ENCODE measurements at places on chromosomes 4 and X.

GRCh38 chr4:76738086-76738931 lies 159.6 kb downstream of the SOWAHB start:
- no peak for DNase-seq

DNA sequence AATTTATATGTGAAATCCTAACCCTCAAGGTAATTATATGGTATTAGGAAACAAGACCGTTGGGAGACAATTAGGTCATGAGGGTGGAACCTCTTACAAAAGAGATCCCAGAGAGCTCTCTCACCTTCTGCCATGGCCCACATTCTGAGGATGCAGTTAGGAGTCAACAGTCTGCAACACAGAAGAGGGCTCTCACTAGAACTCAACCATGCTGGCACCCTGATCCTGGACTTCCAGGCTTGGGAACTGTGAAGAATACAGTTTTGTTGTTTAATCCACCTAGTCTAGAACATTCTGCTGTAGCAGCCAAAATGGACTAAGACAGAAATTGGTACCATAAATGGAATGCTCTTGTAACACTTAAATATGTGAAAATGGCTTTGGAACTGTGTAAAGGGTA lies 278.8 kb upstream of the GALNTL6 start:
- DNase-seq, result no peak

- DNase-seq, result no peak
Observed at GRCh38 chr4:1415681-1415981, 9.4 kb upstream of the NKX1-1 start.

GRCh38 chr4:82705928-82706300 lies 92.7 kb downstream of the SCD5 start:
- no peak for DNase-seq

DNA sequence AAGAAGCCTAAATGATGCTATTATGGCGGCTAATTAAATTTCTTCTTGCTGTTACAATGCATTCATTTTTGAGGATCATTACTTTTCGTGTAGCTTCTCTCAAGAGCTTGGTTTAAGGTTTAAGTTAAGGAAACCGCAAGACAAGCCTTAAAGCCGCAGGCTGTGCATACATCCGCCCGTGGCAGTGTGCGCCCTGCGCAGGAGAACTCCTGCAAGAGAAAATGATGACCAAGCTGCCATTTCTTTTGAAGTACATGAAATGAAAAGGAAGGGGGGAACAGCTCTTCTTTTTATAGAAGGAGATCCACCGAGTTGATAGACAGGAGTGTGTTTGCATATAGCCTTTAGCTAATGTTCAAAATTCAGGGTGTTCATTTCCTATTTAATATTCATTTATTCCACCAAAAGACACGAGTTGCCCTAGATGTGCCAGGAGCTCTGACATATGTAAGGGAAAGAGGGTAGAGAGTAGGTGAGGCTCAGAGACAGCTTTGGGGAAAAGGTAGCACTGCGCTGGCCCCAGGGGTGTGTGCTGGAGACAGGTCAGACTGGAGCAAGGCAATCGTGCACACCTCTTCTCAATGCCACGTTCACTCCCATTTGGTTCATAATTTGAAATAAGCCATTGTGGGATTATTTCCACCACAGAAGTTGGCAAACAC lies 112.1 kb upstream of the LDB2 start:
- no peak for DNase-seq

GRCh38 chr4:88006956-88007303 lies 505 bp upstream of the PKD2 start:
- no peak for DNase-seq

DNA sequence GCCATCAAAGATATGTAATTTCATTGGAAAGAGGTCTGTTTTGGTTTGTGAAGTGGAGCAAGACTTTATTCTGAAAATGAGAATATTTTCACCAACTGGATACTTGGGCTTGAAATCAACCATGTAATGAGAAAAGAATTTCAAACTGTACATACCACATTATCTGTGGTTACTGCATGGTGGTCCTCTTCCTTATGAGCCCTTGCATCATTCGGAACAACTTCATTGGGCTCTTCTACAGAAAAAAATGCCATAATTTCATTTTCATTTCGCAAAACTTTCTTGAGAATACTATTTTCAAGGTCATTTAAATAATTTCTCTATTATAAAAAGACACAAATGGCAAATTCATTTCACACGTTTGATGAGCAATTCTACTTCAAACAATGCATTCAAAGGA lies 148.6 kb upstream of the RPS6KA6 start:
- no peak for DNase-seq

DNA sequence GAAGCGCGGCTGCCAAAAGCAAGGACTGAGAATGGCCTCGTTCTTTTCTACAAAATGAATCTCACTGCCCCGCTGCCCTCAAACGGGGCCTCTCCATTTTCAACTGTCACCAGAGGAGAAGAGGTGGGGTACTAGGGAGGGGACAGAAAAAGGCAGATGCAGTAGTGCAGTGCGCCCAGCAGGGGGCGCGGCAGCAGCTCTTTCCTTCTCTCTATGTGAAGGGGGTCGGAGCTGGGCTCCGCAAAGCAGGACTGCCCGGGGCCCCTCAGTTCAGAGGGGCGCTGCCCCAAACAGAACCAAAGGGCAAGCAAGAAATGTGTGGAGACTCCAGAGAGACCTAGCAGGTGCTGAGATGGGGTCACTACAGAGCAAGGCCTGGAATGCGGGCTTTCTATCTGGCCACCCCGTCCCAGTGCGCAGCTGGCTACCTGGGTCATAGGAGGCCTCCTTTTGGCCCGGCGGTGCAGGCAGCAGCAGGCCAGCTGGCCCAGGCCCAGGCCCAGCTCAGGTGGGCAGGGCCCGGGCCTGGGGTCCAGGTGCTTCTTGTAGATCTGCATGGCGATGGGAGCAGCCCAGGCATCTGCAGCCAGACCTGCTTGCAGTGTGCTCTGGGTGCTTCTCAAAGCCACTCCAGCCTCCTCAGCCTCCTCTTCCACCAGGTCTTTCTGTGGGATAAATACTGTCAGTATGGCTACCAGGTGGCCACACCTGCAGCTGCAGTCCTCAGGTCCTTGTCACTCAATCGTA lies 5.9 kb downstream of the IRAK1 start:
- peak; percentile 28 for DNase-seq
